ENCODE measurements at places on chromosomes 3 and 15.

- no peak for DNase-seq
Observed at GRCh38 chr3:7574435-7574834, 713.5 kb downstream of the GRM7 start.

GRCh38 chr3:185995352-185995751, 57.5 kb upstream of the TRA2B start:
- DNase-seq, result no peak

- no peak for DNase-seq
Observed at GRCh38 chr15:60912984-60913697, 316.0 kb downstream of the RORA start.

GRCh38 chr3:126661532-126662364, 6.8 kb upstream of the TXNRD3 start:
- no peak for DNase-seq

GRCh38 chr3:191327526-191327925, 1.7 kb upstream of the CCDC50 start:
- DNase-seq, result no peak

- DNase-seq, result no peak
Observed at GRCh38 chr3:182843478-182843877, 50.2 kb downstream of the ATP11B start.

DNA sequence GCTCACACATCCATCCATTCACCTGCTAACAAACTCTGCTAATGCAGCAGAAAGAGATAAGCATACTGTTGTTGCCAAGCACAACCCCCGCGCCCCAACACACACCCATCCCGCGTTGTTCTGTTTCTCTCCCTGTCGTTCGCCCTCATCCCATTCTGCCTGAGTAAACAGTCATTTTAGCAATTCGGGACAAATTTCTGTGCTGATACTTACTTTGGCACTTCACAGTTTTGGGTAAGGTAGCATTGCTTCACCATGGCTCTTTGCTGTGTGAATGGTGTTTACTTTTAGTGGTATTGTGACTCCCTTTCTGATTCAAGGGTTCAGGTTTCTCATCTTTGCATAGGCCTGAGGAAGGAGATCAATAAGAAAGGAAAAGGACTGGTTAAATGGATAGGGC, 149.7 kb downstream of the AKAP13 start:
- no peak for DNase-seq

DNA sequence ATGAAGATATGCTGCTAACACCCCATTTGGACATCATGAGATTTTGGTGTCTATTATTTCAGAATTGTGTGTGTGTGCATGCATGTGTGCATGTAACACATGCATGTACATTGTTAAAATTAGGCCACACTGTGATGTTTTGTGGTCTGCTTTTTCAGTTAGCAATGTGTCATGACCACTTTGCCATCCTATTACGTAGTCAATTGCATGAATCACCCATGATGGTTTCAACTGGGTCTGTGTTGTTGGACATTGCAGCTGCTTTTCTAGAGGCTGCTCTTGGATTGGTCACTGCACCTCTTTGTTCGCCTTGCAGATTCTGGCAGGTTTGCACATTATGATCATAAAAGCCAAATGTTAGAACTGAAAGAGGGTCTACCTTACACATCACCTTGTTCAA, 101.0 kb upstream of the THBS1 start:
- DNase-seq, result no peak

GRCh38 chr3:126580746-126581145, 22.0 kb upstream of the C3orf22 start:
- DNase-seq, result no peak

GRCh38 chr3:12194209-12194608, 35.5 kb upstream of the TIMP4 start:
- no peak for DNase-seq

- DNase-seq, result peak; percentile 43
Observed at GRCh38 chr3:35739181-35739809, 100.0 kb downstream of the ARPP21 start.

- DNase-seq, result no peak
Observed at GRCh38 chr3:127052121-127052561, 69.2 kb downstream of the PLXNA1 start.

DNA sequence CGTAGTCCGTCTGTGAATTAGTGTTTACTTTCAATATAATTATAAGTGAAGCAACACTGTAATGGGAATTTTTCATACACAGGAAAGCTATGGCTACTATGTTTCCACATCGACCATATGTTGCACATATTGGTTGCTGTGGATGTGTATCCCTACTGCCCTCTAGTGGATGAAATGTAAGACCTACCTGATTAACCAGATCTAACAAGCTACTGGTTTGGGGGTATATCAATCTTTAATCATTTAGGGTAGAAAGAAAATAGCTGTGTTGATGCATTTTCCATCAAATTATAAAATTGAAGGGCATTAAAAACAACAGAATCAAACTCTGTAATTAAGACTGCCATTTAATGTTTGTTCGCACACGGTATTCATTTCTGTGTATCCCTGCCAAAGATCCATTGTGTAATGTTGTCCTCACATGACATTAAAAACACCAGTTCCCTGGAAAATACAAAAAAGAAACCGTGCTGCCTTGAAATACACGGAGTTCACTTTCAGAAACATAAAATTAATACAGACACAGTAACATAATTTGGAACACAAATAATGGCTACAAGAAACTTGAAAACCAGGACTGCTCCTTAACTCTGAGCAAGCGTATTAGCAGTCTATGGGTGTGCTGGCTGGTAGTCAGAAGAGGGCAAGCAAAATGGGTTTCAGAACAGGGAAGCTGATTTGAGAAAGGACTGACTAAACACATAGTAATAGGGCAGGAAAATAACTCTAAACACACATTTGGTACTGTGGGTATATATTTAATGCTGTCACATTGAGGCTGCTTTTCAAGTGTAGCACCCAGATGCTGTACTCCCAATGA, 125.1 kb downstream of the TIGIT start:
- DNase-seq, result no peak

- DNase-seq, result peak; percentile 90
Observed at GRCh38 chr3:14780927-14781507, 37.7 kb upstream of the FGD5 start.

GRCh38 chr15:70526221-70526973, 237.0 kb downstream of the UACA start:
- peak; percentile 13 for DNase-seq

DNA sequence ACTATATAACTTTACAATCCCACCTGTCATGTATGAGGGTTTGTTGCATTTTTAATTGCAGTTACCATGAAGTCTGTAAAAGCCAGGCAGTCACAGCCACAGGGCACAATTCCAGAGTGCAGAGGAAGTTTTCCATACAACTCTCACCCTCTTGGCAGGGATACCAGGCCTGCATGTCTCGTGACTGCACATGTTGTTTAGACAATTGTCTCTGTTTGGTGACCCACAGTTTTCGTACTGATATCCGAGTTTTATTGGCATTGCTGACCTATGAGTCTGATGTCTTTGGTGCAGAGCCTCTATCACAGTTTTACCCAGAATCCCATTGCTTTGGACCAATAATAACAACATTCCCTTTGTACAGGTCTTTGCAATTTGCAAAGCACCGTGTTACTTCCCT, 24.9 kb upstream of the MYZAP start:
- no peak for DNase-seq

- no peak for DNase-seq
Observed at GRCh38 chr3:104596054-104596453, 770.7 kb upstream of the ALCAM start.

DNA sequence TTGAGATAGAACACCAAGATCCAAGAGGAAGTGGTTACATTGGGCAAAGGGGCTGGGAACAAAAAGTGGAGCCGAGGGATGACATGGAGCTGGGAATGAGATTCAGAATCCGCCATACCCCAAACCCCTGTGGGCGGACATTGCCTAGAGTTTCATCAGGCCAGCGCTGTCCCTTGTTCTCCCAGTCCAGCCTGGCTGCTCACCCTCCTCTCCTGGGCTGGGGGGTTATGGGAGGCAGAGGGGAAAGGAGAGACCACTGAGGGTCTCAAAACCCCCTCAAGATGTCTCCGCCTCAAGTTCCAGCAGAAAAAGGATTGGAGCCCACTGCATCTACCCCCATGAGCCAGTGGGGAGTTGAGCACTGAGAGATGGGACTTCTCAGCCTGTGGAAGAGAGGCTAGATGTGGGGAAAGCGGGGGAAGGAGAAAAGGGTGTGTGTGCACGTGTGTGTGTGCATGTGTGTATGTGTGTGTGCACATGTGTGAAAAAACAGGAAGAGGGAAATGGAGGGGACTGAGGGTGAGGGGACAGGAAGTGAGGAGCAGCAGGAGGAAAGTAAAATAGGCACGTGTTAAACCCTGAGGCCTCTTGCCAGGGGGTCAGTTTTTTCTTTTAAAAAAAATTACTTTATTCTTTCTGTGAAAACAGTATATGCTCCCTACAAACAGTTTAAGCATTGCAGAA, 14.3 kb downstream of the GRM2 start:
- DNase-seq, result no peak

DNA sequence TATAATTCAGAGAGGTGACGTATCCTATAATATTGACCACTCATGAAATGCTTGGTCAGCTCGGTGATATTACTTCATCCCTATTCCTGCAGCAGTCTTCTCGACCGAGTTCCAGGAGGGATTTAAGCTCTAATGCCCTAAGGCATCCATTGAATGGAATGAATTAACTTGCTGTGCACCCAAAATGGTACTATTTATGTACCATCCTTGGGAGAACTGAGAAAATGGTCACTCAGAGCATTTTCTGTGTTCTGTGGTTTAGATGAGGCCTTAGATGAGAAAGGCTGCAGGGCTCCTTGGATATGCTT, 638 bp downstream of the BLOC1S6 start:
- no peak for DNase-seq

DNA sequence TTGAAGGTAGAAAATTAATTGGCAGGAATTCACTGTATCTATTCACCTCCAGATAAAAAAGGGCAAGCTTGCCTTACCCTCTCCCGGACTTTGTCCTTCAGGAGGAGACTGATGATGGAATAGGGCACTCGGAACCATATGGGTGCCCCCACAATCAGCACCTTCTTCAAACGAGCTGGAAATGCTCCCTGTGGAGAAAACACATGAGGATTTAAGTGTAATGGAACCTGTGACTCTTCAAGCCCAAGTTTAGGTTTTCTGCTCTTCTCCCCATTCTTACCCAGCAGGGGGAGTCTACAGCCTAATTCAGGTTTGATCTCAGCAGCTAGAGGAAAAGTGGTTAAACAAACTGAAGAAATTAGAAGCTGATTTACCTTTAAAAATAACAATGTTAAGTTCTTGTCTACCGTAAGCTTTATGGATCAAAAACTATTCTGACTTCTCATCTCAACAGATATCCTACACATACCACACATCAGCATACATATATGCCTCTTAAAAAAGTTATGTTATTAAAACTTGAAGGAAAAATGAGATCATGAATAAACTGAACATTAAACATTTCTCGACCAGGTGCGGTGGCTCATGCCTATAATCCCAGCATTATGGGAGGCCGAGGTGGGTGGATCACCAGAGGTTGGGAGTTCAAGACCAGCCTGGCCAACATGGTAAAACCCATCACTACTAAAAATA, 57.5 kb upstream of the SIN3A start:
- DNase-seq, result no peak

DNA sequence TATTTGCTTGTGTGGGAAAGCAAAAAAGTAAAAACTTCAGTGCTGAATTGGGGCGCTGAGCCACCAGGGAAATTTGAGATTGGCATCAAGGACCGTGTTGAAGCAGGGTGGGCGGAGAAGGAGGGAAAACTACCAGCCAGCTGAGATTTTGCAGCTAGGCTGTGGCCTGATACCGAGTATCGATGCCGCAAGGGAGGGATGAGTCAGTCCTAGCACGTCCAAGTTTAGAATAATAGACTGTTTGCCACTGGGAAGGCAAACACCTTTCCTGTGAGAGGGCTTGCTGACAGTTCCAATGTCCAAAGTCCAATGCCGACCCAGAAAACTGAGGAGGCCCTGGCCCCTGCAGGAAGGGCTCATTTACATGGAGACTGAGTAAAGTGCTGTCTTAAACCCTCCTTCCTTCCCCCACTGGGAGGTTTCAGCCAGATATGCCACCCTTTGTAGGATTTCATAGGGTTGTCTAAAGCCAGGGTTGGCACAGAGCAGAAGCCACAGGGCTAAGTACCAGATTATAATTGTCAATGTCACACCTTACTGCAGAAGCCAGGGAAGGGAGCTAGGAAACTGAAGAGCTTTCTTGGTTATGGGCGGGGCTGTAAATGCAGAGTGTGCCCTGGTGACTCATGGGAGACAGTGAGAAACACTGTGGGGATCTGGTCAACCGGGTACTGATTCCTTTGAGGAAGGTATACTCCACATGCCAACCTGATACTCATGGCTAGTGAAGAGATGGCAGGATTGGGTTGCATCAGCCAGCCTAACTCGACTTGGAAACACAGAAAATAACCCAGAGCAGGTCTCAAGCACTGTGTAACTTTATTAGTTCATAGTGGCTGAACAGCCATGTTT, 28.4 kb upstream of the PIK3CB start:
- DNase-seq, result peak; percentile 57

- peak; percentile 80 for DNase-seq
Observed at GRCh38 chr15:75198560-75199356, 2.9 kb upstream of the C15orf39 start.

GRCh38 chr3:23359116-23359515, 156.0 kb downstream of the UBE2E2 start:
- no peak for DNase-seq

DNA sequence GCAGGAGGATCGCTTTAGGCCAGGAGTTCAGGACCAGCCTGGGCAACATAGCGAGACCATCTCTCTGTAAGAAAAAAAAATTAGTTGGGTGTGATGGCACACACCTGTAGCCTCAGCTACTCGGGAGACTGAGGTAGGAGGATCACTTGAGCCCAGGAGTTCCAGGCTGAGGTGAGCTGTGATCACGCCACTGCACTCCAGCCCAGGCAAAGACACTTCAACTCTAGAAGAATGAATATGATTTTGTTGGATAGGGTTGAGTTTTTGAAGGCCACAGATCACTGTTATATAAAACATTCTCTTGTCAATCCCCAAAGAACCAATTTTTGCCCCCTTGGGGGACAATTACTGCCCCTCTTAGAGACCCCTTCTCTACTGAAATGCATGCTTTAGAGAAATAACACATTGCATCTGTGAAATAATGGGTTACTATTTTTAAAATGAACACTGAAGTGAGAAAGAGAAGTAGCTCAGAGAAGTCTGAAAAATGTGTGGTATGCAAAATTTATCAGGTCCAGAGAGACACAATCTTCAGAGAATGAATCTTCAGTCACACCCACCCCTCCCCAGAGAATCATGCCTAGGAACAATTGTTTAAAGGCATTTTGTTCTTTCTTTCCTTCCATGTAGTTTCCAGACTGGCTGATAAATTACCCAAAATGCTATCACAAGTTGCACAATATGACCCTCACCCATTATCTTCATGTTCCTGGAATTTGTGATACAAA, 42.7 kb downstream of the METTL6 start:
- DNase-seq, result no peak

- no peak for DNase-seq
Observed at GRCh38 chr3:126451511-126451910, 24.2 kb downstream of the ZXDC start.

- peak; percentile 77 for DNase-seq
Observed at GRCh38 chr15:90902040-90902839, 862 bp upstream of the MAN2A2 start.

Measured in H9 (cell line).